ENCODE measurements at places on chromosomes 6 and 20.

DNA sequence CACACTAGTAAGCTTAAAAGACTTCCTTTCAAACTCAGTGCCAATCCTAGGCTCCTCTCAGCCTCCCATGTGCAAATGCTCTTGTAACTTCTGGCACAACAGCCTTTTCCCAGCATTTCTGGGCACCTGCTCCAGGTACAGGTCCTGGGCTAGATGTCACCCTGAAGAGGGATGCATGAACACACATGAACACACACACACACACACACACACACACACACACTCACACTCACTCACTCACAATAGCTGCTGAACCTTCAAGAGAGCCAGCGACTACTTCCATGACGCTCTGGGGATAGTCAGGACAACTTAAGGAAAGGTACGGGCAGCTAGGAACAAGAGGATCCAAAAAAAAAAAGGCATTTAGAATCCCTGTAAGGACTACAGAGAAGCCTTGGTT is 122.8 kb downstream of the INSM1 start:
- DNase-seq = no peak

- no peak for DNase-seq
Measured at GRCh38 chr6:134821928-134822864, 127.7 kb downstream of the ALDH8A1 start.

GRCh38 chr6:28710466-28711191 is 184.9 kb downstream of the GPX5 start:
- peak; percentile 89 for DNase-seq

- no peak for DNase-seq
Measured at GRCh38 chr6:24743944-24744335, 25.0 kb upstream of the C6orf62 start.

- DNase-seq = no peak
Measured at GRCh38 chr6:137951064-137951597, 84.1 kb downstream of the TNFAIP3 start.

GRCh38 chr20:3640259-3640658 is 22.9 kb downstream of the GFRA4 start:
- DNase-seq = no peak

DNA sequence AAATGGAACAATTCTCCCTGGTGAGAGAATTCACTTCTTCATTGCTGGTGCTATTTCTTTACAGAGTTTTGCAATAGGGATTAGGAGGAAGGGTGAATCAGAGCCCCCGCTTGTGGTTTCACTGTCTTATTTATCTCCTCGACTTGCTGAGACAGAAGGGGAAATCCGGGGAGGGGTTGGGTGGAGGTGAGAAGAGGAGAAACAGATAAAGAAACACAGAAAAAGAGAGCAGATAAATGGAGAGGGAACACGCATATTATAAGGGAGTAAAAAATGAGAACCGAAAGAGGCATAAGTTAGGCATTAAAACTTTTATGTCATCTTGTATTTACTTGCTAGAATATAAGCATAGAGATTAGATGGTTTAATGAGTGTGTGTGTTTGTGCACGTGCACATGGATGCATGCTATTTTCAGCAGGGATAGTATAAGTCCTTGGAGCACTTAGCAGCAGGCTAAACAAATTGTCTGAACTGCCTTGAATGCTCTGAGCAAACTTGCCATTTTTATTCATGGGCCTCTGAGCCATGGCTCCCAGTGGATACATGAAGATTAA is 105.0 kb downstream of the OLIG3 start:
- peak; percentile 93 for DNase-seq

DNA sequence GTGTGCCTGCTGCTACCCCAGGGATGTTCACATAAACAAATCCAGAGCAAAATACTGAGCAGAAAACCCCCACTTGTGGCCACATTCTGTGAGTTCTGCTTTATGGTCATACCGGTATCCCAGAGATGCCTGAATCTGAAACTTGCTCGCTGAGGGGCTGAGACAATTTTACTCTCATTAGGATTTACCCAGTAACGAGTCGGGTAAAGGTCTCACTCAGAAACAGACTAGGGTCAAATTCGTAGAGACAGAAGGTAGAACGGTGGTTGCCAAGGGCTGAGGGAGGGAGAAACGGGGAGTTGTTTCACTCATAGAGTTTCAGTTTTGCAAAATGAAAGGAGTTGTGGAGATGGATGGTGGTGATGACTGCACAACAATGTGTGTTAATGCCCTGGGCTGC is 45.4 kb upstream of the NKX2-2 start:
- DNase-seq = peak; percentile 82

DNA sequence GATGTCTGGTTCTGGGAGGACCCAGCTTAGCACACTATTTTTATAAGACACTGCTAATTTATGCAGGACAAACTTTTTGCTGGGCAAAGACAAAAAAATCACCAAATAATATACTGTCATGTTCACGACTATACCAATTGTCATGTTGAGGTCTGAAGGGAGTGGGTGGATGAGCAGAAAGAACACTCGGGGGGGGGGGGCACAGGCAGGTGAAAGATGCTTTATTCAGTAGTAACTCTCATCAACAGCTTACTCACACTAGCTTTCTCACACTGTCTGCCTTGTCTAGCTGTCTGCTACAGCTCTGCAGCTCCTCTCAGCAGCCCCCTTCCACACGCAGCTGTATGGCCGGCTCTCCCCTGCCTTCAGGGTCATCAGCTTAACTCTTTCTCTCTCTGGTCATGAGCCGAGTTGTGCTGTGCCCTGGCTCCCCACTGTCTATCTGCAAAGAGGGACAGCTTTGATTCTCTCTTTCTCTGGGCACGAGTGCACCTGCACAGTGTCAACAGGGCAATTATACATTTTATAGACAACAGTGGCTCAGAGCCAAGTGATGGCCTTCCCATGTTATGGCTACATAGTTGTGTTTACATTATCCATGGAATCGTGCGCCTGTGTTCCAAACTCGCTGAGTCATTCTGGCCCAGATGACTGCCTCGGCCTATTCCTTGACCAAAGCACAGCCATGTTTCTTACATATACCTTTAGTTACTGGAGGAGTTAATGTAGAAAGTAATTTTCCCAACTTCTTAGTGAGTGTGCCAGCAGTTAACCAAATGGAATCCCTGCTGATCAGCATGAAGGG is 187.7 kb upstream of the PRSS16 start:
- no peak for DNase-seq

GRCh38 chr20:44714701-44715498 is at the start of gene CCN5:
Gene CCN5 (plus strand): TSS chr20:44715369. CDS start chr20:44715391, 22 bp downstream.
- DNase-seq = no peak

GRCh38 chr6:100136590-100136989 is 142.6 kb upstream of the MCHR2 start:
- no peak for DNase-seq

DNA sequence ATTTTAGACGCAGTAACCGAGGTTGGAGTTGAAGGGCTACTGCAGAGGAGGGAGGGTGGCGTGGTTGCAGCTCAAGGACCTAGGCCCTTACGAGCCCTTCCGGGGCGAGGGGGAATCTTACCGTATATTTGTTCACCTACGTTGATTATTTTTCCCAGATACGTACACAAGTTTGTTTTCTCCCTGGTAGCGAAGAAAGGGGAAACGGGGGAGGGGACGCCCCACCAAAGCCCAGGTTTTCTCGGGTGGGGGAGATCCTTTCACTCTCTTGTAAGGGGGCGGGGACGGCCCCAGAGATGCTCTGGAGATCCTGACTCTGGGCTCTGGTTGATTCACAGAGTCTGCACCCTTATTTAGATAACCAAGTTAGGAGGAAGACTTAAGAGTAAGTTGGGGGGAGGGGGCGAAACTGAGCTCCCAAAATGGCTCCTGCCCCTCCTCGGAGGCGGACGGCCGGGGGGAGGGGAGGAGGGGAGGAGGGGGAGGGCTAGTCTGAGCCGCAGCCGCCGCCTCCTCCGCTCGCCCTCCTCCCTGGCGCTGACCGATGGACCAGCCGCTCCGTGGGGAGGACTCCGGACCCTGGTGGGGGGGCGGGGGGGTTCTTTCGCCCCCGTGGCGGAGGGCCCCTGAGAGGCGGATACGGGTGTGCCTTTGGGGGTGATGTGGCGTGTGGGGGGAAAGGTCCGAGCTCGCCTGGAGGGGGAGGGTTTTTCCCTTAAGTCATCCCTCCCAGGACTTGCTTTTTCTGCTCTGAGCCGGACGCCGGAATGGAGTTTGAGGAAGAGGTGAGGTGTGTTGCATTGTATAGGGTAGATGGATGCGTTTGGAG is 2.2 kb downstream of the BRD2 start:
- DNase-seq = peak; percentile 91

GRCh38 chr6:36839749-36840431 is 646 bp upstream of the CPNE5 start:
- peak; percentile 24 for DNase-seq

- DNase-seq = no peak
Measured at GRCh38 chr6:36223706-36224105, 27.2 kb downstream of the BRPF3 start.

GRCh38 chr20:24764027-24764793 is 184.9 kb upstream of the CST7 start:
- DNase-seq = no peak

DNA sequence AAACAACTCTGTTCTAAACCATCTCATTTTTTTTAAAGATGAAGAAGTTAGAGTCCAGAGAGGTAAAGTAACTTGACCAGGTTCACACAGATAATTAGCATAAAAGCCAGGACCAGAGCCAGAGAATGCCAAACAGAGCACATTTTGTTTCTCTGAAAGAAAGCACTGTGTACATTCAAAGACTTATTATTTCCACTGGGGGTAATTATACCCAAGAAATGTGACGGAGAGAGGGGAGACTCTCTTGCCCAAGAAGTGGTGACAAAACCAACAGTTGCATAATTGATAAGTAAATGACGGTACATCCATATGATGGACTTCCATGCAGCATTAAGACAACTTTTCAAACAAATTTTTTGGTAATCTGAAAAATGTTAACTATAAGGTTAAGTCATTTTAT is 111.6 kb downstream of the RTN4IP1 start:
- DNase-seq = no peak

DNA sequence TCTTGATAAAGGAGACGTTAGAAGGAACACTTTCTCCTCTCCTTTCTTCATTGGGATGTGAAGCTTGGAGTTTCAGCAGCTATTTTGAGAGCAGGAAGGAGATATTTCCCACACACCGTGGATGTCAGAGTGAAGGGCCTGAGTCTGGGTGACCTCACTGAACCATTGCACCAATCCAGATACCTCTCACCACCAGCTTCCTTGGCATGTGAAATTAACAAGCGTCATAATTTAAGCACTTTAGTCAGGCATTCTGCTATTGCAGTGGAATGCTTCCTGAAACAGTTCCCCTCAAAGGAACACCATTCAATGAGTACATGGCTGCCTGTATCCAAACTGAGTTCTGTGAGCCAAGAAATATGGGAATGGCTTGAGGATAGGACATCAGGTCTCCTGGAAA is 83.7 kb downstream of the CHMP4B start:
- no peak for DNase-seq

- DNase-seq = no peak
Measured at GRCh38 chr6:17297271-17298080, 16.3 kb downstream of the RBM24 start.

- no peak for DNase-seq
Measured at GRCh38 chr6:38604700-38605099, 35.0 kb downstream of the BTBD9 start.

DNA sequence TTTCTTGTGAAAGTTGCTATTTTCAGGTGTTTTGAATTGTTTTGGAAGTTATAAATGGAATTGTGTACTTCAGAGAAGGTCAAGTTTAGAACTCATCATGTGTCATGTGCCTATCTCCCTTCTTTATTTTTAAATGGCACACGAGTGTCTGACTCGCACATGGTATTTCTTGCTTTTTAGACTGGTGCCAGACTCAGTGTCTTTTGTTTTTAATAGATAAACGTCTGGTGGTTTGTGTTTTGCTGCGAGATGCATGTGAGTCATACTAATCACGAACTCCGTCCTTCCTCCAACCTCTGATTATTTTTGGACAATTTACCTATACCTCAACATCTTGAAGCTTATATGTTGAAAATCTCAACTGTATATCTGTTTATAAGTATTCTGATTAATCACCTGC is 292.1 kb downstream of the CDKAL1 start:
- DNase-seq = no peak

GRCh38 chr6:73956305-73956704 is 260.3 kb downstream of the CD109 start:
- DNase-seq = no peak

DNA sequence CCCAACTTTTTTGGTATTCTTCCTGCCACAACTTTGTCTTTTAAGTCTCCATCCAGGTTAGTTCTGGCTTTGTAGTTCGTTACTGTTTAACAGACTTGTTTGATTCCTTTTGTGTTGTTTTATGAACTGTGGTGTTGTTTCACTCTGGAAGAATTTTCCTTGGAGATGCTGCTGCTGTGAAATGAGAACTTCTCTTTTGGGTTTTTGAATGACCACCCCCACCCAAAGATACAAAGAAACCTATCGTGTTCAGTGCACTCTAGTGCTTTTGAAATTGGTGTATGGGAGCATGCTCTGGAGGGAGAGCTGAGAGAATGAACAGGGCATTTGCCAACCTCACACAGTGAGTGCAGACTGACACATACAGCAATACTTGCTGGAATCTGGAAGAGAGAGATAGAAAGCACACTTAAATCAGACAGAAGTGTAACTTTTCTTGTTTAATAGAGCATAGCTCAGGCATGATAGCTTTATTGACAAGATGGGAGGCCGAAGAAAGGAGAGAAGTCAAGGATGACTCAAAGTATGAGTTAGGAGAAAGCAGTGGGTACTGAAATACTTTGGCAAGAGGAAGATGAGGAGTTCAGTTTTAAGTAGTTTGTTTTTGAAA is 293.1 kb downstream of the SOX4 start:
- DNase-seq = no peak

DNA sequence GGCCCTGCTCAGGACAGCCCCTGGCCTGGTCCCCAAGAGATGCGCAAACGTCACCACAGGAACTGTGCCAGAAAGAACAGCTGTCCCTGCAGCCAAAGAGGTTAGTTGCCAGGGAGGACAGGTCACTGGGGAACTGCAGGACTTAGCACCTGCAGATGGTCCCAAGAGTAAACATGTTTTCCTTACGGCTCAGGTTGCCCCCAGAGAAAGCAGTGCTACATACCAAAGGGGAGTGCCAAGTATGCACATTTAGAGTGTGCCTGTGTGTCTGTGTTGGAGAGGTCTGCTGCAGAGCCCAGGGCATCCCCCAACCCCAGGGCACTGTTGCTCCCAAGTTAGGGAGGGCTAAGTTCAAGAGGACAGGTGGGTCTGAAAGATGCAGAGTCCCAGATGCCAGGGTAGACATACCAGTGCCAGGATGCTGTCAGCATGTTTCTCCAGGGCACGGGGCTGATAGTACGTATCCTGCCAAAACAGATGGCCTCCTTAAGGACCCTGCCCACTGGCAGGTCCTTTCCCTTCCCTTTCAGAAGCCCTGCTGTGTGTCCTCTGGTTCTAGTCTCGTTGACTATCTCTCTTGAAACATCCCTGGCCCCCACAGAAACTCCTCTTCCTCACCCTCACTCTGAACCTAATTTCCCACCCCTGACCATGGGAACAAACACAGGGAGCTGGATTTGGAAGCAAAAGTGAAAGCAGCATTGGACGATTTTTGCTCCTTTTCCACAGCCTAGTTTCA is 1.3 kb downstream of the ABHD16A start:
- no peak for DNase-seq

- DNase-seq = no peak
Measured at GRCh38 chr20:37494301-37494700, 26.7 kb upstream of the NNAT start.

- no peak for DNase-seq
Measured at GRCh38 chr20:56439771-56440291, 27.8 kb downstream of the CASS4 start.

GRCh38 chr6:27791182-27791943 is 120.8 kb downstream of the OR2B2 start:
- peak; percentile 88 for DNase-seq

GRCh38 chr6:4449409-4449808 is 314.0 kb upstream of the ECI2 start:
- no peak for DNase-seq

GRCh38 chr6:169991913-169992312 is 240.5 kb downstream of the ERMARD start:
- no peak for DNase-seq

GRCh38 chr6:13053006-13053461 is 275.3 kb downstream of the TBC1D7 start:
- no peak for DNase-seq
